Activated CD8-positive, alpha-beta memory T cell treated with anti-CD3 and anti-CD28 coated beads, Interleukin-2, amount 10 ng/mL, durations not matched to agents 7 days and 5 days (primary cell): ENCODE measurements at places on chromosomes 2 and 18. TPM values are rescaled to one million over a fixed set of nuclear protein-coding genes. Genes with fewer than 3 reads are reported as not detected.
A peak's percentile ranks its signal among the peaks of the same experiment; 100 is the strongest.

The CRYGD gene
- not detected for total RNA-seq

The CRYGC gene
- total RNA-seq: not detected

The SOCS6 gene
- total RNA-seq: 0.79 TPM

The CFC1 gene
- not detected for total RNA-seq

GRCh38 chr2:220787251-220787650 lies 784.9 kb downstream of the EPHA4 start:
- H3K4me3 ChIP-seq: no peak overlapping the region
- H3K4me1 ChIP-seq: no peaks in the 10 kb centered on the region
- H3K27ac ChIP-seq: no peak overlapping the region
- no peaks in the 10 kb centered on the region for H3K36me3 ChIP-seq

DNA sequence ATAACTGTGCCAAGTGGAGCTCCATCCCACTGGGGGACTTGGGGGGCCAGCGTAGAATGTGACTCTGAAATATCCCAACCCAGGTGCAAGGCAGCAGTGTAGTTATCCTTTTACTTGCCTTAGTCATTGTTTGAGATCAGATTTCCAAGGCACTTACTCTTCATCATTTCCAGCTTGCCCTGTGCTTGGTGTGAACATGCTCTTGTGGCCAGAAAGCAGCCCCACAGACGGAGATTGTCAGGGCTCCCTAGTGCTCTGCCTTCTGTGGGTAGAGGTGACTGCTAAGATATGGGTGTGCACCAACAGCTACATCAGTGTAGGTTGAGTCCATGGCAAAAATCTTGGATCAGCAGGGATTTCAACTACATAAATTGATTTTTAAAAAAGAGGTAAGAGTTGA lies 2010.0 kb upstream of the PIK3C3 start:
- H3K27me3 ChIP-seq: no peaks in the 10 kb centered on the region
- H3K4me3 ChIP-seq: no peak overlapping the region
- H3K27ac ChIP-seq: no peak overlapping the region
- H3K4me1 ChIP-seq: no peaks in the 10 kb centered on the region
- DNase-seq: no peak
- no peaks in the 10 kb centered on the region for H3K36me3 ChIP-seq

The DSC1 gene
- total RNA-seq: not detected

DNA sequence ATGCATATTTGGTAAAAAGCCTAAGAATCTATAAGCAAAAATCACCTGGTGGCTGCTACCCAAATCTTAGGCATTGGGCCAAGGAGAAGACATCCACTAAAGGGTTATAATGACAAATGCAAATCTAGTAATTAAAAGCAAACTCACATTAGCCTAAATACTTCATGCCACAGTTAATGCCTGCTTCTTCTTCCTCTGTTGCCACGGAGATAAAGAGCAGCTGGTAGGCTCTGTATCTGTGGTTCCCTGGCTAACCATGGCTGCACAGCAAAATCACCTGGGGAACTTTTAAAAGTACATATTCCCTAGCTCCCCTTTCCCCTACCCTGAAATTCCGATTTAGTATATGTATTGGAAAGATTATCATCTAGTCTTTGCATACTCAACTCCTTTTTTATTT lies 114.3 kb downstream of the LNPK start:
- H3K27ac ChIP-seq: no peak overlapping the region
- no peak for DNase-seq
- H3K4me3 ChIP-seq: no peak overlapping the region
- H3K4me1 ChIP-seq: no peaks in the 10 kb centered on the region
- H3K27me3 ChIP-seq: peaks cover 23% of the 10 kb centered on the region

DNA sequence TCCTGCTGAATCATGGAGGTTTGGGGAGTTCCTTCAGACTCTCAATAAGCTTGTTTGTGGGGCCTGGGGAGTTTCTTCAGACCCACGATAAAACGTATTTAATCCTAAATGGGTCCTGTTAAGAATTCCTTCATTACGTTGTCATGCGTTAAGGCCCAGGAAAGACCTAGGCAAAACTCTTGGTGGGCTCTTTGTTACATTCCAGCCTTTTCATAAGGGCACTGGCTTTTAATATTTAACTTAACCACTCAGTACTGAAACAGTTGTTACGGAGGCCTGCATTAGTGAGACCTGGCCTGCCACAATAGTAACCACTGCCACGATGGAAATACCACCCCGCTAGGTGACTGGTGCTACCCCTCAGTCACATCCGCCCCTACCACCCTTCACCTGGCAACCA lies 17.5 kb upstream of the BIN1 start:
- H3K27me3 ChIP-seq: peaks cover 6% of the 10 kb centered on the region
- no peak for DNase-seq
- H3K27ac ChIP-seq: peak overlapping the region; percentile 6
- no peak overlapping the region for H3K4me3 ChIP-seq

DNA sequence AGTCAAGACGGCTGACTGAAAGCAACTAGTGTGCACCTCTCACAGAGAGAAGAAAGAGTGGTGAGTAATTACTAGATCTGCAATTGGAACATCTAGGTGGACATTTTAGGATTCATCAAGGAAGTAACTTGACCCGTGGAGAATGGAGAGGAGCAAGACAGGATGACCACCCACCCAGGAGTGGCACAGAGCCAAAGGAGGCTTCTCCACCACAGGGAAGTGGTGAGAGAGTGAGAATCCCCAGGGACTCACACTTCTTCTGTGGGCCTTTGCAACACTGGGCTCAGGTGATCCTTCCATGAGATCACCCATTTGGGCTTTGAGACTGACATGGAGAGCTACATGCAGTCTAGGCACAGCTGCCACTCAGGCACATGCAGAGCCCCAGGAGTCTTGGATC lies 132.8 kb upstream of the GALNT5 start:
- H3K4me3 ChIP-seq: no peak overlapping the region
- H3K4me1 ChIP-seq: no peaks in the 10 kb centered on the region
- H3K36me3 ChIP-seq: no peaks in the 10 kb centered on the region
- H3K27me3 ChIP-seq: peaks cover 6% of the 10 kb centered on the region

GRCh38 chr2:71064754-71065621 lies 3.5 kb upstream of the NAGK start:
- peaks cover under 1% of the 10 kb centered on the region for H3K36me3 ChIP-seq
- no peak overlapping the region for H3K4me3 ChIP-seq
- peaks cover 24% of the 10 kb centered on the region for H3K4me1 ChIP-seq
- no peak for DNase-seq

The UGT1A6 gene
- not detected for total RNA-seq

DNA sequence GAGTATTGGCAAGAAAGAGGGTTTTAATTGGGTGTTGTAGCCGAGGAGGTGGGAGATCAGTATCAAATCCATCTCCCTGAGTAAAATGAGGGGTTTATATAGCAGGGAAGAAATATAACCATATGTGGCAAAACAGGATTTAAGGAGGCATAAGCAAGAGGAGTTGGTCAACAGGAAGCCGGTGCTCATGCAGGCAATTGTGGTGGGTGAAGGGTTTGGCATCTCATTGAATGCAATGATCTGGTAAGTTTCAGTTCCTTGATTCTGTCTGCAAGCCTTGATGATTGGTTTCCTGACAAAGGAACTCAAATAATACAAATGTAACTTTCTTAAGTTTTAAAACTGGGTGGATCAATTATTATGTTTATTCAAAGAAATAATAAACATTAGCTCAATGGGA lies 564.4 kb upstream of the LINC00305 start:
- H3K27me3 ChIP-seq: no peaks in the 10 kb centered on the region
- no peaks in the 10 kb centered on the region for H3K4me1 ChIP-seq
- no peaks in the 10 kb centered on the region for H3K36me3 ChIP-seq

GRCh38 chr18:25288340-25288938 lies 63.5 kb downstream of the ZNF521 start:
- no peaks in the 10 kb centered on the region for H3K4me1 ChIP-seq
- no peaks in the 10 kb centered on the region for H3K27me3 ChIP-seq
- DNase-seq: no peak
- H3K36me3 ChIP-seq: no peaks in the 10 kb centered on the region
- no peak overlapping the region for H3K4me3 ChIP-seq

GRCh38 chr2:199870581-199870980 lies 19.6 kb upstream of the FTCDNL1 start:
- H3K4me1 ChIP-seq: no peaks in the 10 kb centered on the region
- H3K4me3 ChIP-seq: no peak overlapping the region
- DNase-seq: no peak
- H3K27ac ChIP-seq: no peak overlapping the region
- H3K36me3 ChIP-seq: peaks cover 6% of the 10 kb centered on the region
- peaks cover 45% of the 10 kb centered on the region for H3K27me3 ChIP-seq

- H3K4me1 ChIP-seq: peaks cover 9% of the 10 kb centered on the region
- no peaks in the 10 kb centered on the region for H3K36me3 ChIP-seq
- DNase-seq: no peak
- H3K27me3 ChIP-seq: peaks cover 34% of the 10 kb centered on the region
- no peak overlapping the region for H3K27ac ChIP-seq
Observed at GRCh38 chr2:190184460-190184859, 121.9 kb upstream of the MSTN start.

DNA sequence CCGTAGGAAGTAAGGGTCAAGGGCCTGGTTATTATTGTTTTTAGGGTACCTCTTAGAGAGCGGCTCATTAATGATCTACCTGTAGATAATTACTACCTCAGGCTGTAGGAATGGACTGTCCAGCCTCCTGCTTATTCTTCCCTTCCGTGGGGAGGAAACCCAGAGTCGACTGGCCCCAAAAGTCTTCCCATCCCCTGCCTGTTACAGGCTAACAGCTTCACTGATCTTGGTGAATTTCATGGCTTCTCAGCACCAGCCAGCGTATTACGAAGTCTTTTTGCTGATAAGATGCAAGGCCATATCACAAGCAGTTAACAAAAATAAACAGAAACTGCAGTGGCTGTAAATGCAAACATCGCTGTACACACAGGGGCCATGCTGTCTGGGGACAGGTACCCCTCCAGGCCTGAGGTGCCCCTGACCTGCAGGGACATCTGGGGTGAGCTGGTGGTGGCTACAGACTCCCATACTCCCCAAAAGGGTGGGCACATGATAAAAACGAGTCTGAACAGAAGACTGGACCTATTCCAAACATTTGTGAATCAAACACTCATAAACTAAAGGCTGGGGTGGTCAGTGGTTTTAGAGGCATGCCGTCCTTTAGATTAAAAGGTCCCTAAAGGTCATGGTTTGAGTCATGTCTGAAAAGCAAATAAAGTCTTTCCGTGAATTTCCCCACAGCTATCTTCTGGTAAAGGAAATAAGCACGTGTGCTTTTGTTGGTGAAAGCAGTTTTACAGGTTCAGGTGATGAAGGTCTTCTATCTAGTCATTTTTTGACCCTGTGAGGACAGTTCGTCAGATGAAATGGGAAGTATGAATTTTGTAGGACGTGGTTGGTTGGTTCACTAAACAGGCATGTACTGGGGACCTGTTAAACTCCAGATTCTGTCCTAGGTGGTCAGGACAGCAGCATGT lies 36.7 kb downstream of the TTC39C start:
- no peak for DNase-seq
- H3K4me3 ChIP-seq: no peak overlapping the region
- H3K4me1 ChIP-seq: peaks cover 65% of the 10 kb centered on the region
- H3K36me3 ChIP-seq: peaks cover 10% of the 10 kb centered on the region
- H3K27ac ChIP-seq: peak overlapping the region; percentile 59
